ENCODE measurements at places on chromosomes 4 and X.

- DNase-seq: no peak
These were observed 126.1 kb downstream of the ASB9 start for GRCh38 chrX:15143825-15144121.

DNA sequence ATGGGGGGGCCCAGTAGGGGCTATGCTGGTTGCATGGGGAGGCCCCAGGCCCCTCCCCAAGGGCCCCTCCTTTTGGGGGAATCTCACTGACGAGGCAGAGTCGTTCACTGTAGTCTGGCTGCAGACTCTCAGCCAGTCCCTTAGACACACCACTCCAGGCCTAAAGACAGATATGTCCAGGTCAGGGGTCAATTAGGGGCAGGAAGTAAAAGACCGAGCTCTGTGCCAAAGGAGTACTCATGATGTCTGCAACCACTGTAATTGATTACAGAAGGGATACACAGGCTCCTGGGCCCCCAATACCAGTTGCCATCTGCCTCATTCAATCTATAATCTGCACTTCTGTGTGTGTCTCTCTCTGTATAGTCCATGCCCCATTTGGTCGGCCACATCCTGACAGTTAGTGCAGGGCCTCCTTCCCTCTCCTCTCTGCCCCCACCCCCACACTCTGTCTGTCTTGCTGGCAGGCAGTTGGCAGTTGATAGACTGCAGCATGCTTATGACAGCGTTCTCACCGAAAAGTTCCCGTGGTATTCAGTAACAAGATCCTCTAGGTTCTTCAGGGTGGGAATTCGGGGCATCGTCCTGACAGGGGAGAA is 1.3 kb upstream of the CXorf65 start:
- DNase-seq: peak; percentile 16

- DNase-seq: no peak
These were observed 40.8 kb downstream of the HTRA3 start for GRCh38 chr4:8310306-8310705.

DNA sequence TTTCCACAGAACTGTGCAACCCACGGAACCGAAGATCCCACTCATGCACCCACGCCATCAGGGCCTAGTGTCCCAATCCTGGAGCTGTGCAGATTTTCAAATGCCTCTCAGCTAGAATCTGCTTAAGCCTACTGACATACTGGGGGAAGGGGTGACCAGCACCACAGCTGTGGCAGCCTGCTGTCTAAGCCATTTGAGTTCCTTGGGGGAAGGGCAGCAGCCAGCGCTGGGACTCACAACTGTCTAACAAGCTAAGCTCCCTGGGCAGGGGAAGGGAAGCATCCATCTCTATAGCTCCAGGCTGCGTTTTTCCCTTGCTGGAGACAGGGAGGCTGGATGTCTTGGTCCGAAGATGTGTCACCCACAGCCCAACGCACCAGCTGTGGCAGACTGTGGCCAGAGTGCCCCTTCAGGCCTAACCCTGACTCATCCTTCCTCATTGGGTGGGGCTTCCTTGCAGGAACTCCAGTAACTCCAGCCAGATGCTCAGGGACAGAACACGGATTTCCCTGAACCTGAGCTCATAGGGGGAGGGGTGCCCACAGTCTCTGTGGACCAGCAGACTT is 194.8 kb downstream of the CHRDL1 start:
- DNase-seq: no peak

DNA sequence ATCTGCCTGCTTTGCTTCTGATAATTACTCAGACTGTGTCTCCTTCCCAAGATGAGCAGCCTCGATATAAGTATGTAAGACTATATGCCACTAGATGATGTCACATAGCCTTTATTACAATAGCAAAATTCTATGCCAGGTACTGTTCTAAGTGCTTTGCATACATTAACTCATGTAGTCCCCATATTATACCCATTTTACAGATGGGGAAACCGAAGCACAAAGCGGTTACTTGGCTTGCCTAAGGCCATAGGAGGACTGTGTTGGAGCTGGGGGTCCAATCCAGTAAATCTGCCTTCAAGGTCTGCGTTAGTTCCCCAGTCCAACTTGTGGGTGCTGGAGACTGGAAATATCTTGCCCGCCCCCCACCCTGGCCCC is 826 bp upstream of the SCML1 start:
- no peak for DNase-seq

DNA sequence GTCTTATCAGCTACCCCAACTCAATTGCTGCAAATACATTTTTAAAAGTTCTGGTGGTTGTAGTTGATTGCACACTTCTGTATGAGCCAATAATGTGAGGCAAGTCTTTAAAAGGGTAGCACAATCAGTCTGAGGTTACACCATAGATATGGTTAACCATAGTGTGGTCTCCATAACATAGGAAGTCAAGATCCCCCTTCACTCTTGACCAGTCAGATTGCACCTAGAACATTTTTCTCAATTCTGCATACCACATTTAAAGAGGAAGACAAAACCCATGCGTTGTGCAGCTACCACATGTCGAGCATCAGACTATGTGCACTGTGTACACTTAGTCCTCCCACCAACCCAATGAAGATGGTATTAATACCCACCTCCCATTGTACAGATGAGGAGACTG is 26.5 kb upstream of the CYBB start:
- DNase-seq: no peak

DNA sequence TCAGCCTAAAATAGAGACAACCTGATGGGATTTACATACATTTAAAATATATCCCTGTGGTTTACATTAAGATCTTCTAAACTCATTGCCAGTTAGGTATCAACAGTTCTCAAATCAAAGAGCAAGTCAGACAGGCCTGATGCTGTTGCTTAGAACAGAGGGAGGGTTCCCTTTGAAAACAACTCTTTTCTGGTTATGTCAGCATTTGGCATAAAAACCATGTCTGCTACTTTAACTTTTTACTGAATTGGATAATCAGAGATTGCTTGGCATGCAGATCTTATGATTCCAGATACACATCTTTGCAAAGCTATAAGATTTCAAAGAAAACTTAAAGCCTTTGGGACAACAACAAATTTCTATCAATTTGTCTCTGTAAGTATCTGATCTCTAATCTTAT is 140.8 kb downstream of the CPE start:
- no peak for DNase-seq

GRCh38 chrX:38313190-38313589 is 14.1 kb downstream of the RPGR start:
- no peak for DNase-seq

- no peak for DNase-seq
These were observed 83.8 kb downstream of the DOCK11 start for GRCh38 chrX:118579417-118579816.

GRCh38 chrX:21747558-21747957 is 10.4 kb downstream of the SMPX start:
- no peak for DNase-seq

DNA sequence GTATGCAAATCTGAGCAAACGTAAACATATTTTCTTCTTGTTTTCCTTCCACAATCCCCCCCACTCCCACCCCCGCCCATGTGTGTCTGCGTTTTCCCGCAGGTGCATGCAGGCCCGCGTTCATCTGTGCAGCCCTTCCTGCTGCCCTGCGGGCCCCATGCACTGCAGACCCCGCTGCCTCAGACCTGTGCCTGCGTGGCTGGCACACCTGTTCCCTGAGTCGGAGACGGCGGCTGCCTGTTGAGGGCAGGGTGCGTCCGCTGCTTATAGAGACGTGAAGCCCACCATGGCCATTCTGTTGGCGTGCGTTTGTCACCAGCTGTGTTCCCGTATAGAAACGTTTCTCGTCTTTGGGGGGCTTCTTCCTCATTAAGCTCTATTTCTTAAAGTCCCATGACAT is 51.5 kb downstream of the PCGF3 start:
- no peak for DNase-seq

DNA sequence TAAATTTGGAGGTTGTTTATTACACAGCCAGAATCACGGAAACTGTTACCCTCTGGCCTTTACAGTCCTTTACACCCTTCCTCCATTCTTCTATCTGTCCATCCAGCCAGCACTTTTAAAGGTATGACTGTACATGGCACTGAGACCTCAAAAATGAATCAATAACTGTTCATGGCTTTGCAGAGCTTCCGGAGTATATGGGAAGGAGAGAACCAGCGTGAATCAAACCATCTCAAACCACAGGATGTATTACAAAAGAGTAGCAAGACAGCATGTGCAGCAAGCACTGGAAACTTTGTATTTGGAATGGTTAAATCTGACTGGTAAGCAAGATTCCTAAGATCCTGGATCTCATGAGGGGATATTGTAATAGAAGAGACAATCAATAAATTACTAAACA is 228.5 kb upstream of the CASK start:
- no peak for DNase-seq

DNA sequence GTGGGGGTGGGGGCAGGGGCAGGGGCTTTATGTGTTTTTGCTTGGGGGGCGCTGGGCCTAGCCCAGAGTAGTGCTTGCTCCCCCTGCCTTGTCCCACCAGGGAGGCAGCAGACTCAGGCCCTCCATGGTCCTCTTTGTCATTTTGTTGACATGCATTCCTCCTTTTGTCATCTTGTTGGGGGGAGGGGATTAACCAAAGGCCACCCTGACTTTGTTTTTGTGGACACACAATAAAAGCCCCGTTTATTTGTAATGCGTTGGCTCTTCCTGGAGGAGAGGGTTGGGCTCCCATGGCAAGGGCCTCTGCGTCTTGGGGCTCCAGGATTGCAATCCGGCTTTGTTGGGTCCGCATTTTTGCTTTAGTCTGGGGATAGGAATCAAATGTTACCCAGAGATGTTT is 2.2 kb downstream of the EMD start:
- no peak for DNase-seq

GRCh38 chrX:117973110-117973807 is 143.4 kb downstream of the KLHL13 start:
- DNase-seq: no peak

DNA sequence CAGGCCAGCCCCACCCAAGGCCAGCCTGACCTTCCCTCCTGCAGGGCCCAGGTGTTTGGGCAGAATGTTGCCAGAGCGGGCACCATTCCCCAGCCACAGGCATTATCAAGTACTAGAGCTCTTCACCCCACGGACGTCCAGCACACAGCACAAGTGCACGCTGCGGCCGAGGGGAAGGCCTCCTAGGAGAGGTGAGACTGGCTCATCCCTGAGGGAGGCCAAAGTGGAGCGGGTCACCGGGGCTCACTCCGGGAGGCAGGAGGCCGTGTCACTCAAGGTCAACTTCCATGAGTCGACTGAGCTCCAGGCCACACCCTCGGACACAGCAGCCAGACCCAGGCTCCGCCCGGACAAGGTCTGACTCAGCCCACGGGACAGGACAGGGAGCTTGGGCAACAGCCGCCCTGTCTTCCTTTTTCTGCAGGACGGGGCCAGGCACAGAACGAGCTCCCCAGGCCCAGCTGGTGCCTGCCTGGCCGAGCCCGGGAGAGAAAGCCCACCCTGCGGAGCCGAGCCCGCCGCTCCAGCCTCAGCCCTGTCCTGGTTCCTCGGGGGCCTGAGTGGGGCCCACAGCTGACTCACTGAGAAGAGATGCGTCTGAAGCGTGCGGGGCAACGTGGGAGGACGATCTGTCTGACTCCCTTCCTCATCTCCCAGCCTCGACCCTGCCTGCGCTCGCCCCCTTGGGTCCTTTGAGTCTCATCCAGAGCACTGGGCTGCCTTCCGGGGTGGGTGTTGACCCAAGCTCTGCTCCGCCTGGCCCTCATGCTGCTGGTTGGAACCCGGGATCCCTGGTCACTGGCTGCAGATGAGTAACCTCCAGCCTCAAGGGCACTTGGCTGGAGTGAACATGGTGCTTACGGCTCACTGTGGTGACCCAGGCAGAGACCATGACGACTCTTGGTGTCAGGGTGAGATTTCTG is 1.6 kb downstream of the SLC49A3 start:
- no peak for DNase-seq

DNA sequence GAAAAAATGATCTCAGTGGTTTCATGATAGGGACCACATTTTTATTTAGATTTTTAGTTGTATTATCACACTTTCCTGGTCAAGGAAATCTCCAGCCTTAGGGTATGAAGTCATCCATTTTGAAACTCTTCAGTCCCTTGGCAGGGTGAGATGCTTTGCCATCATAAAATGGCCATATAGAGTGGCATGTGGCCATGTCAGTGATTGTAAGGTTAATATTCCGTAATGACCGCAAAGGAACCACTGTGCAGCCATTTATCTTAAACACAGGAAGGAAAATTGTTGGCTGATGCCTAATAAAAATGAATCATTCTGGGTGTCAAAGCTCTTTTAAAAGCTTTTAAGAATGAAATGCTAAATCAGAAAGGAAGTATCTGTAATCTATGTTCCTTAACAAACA is 35.6 kb downstream of the COMMD8 start:
- no peak for DNase-seq

DNA sequence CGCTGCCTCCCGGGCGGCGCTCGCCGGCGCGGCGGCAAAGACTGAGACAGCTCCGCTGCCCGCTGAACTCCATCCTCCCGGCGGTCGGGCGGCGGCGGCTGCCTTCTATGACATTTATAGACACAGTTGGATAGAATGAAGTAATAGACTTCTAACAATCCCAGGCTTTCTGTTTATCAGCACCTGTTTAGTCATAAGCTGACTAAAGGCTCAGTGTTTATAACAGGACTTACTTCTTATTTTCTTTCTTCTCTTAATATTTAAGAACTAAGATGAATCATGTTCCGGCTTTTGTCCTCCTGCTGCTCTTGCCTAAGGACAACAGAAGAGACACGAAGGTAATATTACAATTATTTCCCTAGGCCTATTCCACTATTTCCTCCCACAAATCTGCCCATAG is 3.9 kb downstream of the ARL13A start:
- DNase-seq: no peak

- DNase-seq: no peak
These were observed 393.5 kb downstream of the MAPK10 start for GRCh38 chr4:85966373-85966772.

DNA sequence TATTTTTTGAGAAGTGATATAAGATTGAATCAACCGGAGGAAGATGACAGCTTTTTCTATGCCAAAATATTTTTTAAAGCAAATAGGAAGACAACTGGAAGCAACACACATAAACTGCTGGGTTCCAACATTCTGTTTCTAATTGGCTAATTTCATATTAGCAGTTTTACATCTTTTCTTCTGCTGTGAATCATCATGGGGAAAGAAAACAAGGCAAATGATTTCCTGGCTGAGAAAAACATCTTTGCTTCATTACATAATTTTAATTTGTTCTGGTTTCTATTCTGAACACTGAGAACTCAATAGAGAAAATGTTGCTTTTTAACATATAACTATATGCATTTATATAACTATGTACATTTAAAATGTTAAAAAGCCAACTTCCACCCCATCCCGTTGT is 2518.5 kb downstream of the ARAP2 start:
- DNase-seq: no peak

DNA sequence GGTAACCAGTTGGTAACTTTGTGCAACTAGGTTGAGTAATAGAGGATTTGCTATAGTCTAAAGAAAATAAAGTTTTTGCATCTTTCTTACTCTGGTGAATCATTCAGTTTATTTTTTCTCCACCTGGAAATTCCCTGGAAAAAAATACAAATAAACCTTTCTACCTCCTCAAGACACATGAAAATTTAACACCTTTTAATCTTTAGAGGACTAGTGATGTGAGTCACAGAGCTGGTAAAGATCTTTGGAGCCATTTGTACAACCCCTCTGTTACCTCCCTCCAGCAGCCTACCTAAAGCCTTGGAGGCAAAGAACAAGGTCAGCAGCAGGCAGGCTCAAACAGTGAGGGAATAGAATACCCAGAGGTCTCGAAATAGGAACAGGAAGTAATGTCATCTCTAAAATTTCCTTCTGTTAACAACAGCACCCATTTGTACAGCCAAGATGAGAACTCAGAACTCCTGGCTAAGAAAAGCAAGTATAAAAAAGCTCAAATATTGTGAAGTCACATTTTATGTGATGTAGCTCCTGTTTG is 10.2 kb upstream of the MAOB start:
- DNase-seq: no peak

GRCh38 chr4:149987330-149988086 is 90.7 kb upstream of the DCLK2 start:
- no peak for DNase-seq

GRCh38 chrX:13498238-13498637 is 71.2 kb upstream of the EGFL6 start:
- no peak for DNase-seq

All from stimulated activated naive CD4-positive, alpha-beta T cell treated with Interleukin-2 at 50 U/mL for 16 hours (primary cell).